ENCODE measurements at places on chromosomes 5 and 9.

GRCh38 chr5:111997711-111998110 lies 240.7 kb upstream of the NREP start:
- no peak for DNase-seq

- no peak for DNase-seq
Observed at GRCh38 chr9:2913026-2913425, 69.1 kb upstream of the PUM3 start.

GRCh38 chr9:137255448-137256114 lies 454 bp downstream of the NELFB start:
- no peak for DNase-seq

DNA sequence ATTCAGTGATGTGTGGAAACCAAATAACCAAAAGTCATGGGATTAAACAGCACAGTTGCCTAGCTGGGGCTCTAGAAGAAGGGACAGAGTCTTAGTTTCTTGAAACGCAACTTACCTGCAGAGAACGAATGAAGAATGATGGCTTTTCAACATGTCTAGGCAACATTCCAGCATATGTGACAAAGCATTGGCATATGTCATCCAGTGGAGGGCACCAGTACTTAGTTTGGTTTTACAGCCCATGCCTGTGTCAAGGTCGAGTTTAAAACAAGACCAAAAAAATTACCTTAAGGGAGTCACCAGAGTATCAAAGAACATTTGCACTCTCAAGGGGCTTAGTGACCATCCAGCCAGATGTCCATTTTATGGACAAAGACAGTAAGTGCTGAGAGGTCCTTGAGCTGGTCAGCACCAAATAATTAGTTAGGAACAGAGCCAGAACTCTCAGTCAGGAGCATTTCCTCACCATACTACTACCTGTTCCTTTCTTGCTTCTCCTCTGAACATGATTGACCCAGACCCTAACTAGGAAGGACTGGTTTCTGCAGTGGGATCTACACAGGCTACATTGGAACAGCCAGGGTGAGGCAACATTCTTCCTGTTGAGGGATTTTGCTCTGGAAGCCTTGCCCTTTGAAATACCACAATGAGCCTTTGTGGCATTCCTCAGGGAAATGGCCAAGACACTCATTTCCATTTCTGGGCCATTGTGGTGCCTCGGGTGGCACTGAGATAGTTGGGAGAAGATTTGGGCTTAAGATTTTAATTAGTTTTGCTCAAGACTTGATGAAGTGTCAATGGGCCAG lies 75.4 kb upstream of the ANKH start:
- no peak for DNase-seq

Measured in kidney capillary endothelial cell (primary cell).